ENCODE measurements at places on chromosomes 2 and 18.

DNA sequence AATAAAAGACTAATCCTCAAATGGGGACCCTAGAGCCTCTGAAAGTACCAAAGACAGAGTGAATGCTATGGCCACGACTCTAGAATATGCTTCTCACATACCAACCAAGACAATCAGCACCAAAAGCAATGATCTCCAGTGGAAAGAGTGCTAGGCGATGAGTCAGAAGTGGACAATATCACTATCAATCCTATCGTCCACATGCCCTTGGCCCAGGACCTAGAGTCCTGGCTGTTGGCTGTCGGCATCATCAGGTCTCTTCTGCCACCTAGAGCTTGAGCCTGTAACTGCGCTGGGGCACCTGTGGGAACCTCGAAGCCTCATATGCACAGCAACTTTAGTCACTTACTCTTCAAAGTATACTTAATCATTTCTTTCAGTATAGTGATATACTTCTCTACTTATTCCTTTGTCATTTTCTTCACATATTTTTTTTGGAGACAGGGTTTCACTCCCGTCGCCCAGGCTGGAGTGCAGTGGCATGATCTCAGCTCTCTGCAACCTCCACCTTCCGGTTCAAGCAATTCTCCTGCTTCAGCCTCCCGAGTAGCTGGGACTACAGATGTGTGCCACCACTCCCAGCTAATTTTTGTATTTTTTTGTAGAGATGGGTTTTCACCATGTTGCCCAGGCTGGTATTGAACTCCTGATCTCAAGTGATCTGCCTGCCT is 29.7 kb downstream of the NOL10 start:
- no peak for DNase-seq

- DNase-seq = no peak
Observed at GRCh38 chr2:19799881-19800780, 101.7 kb downstream of the TTC32 start.

GRCh38 chr18:56086176-56086575 is 498.2 kb upstream of the TCF4 start:
- no peak for DNase-seq

GRCh38 chr18:50401295-50401694 is 26.4 kb downstream of the SKA1 start:
- DNase-seq = no peak

DNA sequence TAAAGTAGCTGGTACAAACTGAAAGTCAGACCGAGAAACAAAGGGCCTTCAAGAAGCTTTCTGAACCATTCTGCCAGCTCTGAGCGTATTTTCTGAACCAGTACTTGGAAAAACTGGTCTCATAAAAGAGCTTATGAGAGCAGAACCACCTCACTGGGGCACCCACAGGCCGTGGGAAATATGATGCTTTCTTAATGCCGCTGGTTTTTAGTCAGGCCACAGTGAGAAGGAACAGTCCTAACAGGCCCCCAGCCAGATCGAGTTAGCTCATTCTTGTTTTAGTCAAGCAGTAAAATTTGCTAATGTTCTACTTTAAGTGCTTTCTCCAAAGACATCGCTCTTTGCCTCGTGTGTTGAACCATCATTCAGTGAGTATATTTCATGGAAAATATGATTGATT is 12.7 kb upstream of the NOSTRIN start:
- no peak for DNase-seq

- DNase-seq = no peak
Observed at GRCh38 chr18:73758446-73758845, 389.2 kb downstream of the FBXO15 start.

- DNase-seq = no peak
Observed at GRCh38 chr2:207042841-207043240, 103.5 kb downstream of the CPO start.

- DNase-seq = peak; percentile 42
Observed at GRCh38 chr18:22559414-22560274, 141.9 kb upstream of the CTAGE1 start.

- no peak for DNase-seq
Observed at GRCh38 chr2:69916106-69916505, 1.2 kb downstream of the MXD1 start.

DNA sequence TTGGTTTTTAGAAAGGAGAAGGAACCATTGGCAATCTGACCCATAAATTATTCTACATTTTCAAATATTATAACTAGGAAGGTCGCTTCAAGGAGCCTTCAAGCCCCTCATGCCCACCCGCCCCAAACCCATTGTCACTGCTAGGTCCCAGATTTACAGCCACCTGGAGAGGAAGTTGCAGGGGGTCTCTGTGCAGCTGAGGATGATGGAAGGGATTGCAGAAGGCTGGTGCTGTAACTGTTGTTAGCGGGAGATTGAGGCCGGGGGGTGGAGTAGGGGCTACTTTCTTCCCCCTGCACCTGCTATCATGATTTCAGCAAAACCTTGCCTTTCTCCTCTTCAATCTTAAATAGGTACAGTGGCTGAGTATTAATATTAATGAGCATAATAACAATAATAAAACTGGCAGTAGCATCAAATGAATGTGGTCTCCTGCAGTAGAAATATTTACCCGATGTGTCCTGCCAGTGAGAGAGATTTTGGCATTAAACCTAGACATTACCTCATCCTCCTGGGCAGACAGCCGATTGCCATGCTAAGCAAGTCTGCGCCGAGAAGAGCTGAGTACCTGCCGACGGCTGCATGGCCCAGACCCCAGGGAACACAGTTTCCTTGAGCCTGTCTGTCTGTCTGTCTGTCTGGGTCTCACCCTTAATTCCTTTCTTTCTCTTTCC is 225.4 kb downstream of the FAM210A start:
- no peak for DNase-seq

DNA sequence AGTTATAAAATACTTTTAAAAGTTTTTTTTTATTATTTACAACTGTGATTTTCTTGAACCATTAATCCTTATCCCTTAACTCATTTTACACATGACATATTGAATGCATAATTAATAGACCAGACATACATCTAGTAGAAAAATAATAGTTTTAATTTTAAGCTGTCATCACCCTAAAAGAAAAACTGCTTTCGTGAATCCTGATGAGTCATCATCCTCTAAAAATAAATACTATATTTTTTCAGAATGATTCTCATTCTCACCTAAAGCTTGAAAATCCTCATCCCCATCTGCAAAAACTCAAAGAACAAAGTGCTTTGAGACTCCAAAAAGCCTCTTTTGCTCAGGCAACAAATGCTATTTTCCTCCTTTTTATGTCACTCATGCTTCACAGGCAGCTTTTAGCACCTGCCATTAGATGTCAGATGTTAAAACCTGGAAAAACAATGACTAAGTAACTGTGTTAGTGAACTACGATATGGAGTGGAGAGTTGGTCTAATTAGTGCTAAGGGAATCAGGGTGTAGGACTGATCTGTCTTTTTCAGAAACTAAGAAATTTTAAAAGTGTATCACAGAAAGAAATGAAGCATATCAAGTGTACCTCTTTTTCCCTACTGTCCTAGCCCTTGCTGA is 297.6 kb downstream of the TMX3 start:
- DNase-seq = no peak

- DNase-seq = no peak
Observed at GRCh38 chr2:110873056-110873502, 140.7 kb downstream of the ACOXL start.

Data from hematopoietic multipotent progenitor cell (in vitro differentiated cells).